LHCN-M2 (cell line): ENCODE measurements at places on chromosomes 7 and 10. TPM values are rescaled to one million over a fixed set of nuclear protein-coding genes. Genes with fewer than 3 reads are reported as not detected.

The SHH gene
- total RNA-seq = not detected in 2 replicates

The SLC26A4 gene
- 34.8 and 59.2 TPM in 2 replicates for total RNA-seq

- DNase-seq = peak; percentile 27
Measured at GRCh38 chr7:36686499-36686898, 37.8 kb downstream of the AOAH start.

GRCh38 chr10:282294-283139 is 147.3 kb downstream of the ZMYND11 start:
- peak; percentile 46 for DNase-seq

DNA sequence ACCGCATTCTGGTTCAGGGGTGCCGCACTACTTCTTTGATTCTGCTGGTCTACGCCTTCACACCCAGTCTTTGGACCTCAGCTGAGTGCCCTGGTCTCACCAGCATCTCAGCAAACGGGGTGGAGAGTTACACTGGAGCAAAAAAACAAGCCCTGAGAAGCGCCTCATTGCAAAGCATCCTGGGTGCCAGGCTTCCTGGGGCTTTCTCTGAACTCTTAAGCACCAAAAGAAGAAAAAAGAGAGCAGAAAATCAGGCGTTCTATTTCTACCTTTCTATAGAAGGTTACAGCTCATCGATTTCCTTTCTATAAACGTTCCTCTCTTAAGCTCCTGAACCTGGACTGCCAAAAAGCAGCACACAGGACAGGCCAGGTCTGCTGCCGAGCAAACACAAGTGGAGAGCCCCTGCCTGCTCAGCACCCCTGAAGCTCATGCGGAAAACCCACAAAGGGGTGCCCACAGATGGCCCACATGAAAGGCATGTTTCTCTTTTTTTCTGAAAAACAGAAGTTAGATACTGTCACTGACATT is 217.9 kb downstream of the SFMBT2 start:
- DNase-seq = no peak

GRCh38 chr10:92829042-92829785 is 19.1 kb upstream of the EXOC6 start:
- no peak for DNase-seq
